ENCODE measurements at places on chromosomes 6 and 20.

- DNase-seq: no peak
Observed at GRCh38 chr20:51131811-51132210, 108.9 kb upstream of the KCNG1 start.

DNA sequence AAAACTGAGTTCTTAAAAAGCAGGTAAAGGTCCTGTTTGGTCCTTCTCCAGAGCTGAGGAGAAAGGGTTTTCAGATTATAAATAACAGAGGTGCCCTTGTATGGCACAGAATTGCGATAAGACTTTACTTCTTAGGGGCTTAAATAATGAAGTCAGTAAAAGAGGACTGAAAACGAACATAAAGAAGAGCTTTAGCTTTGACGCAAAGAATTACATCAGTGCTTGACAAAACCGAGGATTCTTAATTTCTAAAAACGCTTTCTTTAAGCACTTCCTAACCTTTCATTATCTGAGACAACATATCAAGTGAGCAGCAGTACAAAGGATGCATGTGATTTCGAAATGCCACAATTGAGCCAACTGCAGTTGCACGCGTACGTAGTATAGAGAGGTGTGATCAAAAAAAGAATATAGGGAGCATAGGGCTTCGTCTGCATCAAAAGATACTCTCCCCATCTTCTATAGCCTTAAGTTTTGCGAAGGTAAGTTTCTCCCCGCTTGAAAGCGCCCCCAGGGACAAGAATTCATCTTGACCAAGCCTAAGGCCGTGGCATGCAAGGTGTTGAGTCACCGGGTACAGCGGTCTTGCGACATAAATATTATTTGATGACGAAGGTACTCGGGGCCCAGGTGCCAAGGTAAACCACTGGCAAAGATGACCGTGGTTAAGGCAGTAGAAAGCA, 778 bp upstream of the LOC128125822 start:
- no peak for DNase-seq

GRCh38 chr20:50919567-50919966, 11.7 kb downstream of the ADNP start:
- DNase-seq: no peak

DNA sequence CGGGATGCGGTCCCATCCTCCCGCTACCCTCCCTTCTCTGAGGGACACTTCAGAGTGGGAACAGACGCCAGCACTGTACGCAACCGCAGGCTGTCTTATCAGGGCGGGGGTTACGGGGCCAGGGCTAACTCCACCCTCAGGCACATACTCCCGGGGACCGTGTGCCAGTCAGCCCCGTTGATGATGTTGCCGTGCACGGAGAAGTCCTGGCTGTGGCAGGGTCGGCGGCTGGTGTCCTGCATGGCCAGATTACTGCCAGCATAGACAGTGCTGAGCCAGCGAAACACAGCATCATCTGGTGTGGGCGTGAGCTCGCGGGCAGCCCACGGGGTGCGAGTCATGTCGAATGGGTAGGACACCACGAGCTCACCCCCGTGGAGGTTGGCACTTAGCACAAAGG, 5.0 kb downstream of the CPXM1 start:
- DNase-seq: no peak

- no peak for DNase-seq
Observed at GRCh38 chr6:21142741-21143140, 450.8 kb upstream of the SOX4 start.

- no peak for DNase-seq
Observed at GRCh38 chr6:43454696-43455530, 435 bp downstream of the DLK2 start.

- DNase-seq: no peak
Observed at GRCh38 chr6:151325075-151326050, 66.0 kb downstream of the ZBTB2 start.

DNA sequence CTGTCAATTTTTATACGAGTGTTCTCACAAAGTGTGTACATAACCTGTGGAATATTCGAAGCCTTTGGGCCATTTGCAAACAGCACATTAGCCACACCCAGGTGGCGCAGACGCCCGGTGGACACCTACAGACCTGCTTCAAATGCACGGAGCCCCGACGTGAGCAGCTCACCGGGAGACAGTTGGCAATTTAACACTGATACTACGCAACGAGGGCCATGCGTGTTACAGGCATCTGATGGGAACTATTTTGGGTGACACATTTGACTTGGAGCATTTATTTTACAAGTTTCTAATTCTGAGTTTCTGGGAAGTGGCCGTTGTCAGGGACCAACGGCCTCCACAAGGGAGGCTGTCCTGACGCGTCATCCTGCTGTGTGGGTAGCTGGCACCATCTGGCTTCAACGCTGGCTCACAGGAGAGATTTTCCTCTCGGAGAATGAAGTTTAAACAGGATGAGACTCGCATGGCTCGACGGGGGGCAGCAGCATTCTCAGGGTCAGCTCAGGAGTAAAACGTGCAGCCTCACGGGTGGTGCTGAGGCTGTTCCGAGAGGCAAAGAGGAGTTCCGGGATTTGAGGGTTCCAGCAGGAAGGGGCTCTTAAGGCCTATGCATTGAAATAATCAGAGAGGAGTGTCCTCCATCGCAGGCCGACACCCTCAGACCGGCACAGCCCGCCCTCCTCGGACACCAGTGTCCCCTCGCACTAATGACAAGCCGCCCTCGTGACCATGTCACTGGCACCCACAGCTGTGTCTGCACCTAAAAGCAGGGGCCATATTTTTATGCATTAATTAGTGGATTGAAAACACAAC, 207.4 kb downstream of the DLL1 start:
- DNase-seq: no peak

DNA sequence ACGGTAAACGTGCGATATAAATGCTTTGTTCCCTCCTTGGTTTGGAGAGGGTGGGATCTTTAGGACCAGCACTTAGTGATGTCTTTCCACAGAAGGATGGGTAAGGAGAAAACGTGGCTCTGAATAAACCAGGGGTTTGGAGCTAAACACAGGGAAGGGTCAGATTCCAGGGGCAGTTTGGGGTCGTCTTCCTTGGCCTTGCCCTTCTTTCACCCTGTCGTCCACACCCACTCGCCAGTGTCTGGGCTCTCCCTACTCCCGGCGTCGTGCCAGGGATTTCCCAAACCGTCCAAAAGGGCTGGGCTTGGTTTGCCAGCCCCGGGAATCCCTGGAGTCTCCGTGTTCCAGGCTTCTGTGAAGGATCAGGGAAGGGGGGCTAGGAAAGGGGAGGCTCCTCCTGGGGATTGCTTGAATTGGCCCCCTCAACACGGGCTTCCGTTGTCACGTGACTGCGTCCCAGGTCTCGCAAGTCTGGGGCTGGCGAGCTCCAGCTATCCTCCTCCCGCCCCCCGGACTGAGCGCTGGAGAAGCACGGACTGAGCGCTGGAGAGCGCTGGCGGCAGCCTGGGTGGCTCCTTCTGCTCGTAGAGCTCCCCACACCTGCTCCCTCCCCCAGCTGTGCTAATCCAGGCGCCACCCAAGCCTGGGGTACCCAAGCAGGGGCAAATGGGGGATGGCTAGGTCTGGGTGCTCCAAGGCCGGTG, 9.4 kb upstream of the ARMC12 start:
- DNase-seq: no peak

DNA sequence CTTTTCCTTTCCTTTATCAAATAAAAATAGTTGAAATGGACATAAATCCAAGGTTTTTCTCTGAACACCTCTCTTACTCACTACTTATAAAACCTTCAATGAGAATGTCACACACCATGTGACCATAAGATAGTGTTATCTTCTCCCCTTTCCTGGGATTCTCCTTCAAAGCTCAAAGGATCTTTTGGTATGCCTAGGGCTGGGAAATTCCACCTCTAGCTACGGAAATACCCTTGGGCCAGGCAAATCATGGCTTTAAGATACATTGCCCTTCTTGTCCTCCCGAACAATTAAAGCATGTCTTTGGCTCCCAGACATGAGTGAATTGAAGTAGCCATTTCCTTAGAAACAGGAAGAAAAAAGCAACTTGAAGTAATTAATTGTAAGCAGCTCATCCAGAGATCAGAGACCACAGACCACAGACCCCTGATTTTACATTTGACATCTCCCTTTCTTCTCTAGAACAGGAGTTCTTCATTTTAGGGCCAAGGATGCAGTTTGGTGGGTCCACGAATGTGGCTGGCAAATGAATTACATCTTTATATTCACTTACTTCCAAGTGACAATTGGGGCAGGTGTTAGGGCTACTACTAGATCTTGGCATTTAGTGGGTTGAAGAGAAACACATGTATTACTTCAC, 4.1 kb downstream of the PLCB4 start:
- no peak for DNase-seq

- no peak for DNase-seq
Observed at GRCh38 chr6:31356216-31356945, 598 bp downstream of the HLA-B start.

GRCh38 chr6:159727717-159728445, 575 bp downstream of the WTAP start:
- DNase-seq: no peak

GRCh38 chr20:49381558-49382493, 100.6 kb downstream of the KCNB1 start:
- no peak for DNase-seq

- no peak for DNase-seq
Observed at GRCh38 chr20:41047975-41048305, 19.3 kb downstream of the TOP1 start.

- no peak for DNase-seq
Observed at GRCh38 chr6:20705741-20706140, 171.5 kb downstream of the CDKAL1 start.

GRCh38 chr6:106154326-106154725, 68.2 kb downstream of the PRDM1 start:
- no peak for DNase-seq

DNA sequence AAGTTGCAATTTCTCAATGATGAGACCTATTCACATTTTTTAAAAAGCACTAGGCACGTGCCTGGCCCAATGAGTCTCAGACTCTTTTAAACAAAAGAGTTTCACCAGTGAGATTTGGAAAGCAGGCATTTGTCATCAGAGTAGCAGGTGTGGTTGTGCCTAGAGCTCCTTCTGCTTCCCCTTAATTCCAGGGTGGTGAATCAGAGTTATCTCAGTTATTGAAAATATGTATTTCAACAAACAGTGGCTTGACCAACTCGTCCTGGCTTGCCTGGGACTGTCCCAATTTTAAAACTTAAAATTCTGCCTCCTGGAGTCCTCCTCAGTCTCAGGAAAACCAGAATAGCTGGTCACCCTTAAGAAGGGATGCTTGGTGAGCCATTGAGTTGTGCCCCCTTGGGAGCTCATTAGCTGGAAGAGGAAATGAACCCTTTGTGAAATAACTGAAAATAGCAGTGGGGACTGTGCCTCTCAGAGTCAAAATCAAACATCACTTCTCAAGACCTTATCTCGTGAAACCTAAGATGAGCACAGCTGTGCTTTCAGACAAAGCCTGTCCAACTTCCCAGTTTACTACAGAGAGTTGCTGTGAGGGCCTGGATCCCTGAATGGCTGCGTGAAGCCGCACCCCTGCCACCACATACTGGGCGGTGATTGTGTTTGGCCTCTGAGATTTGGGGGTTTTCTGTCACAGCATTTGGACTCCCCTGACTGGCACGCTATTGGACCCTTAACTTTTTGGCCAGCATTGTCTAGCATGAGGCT, 116.3 kb downstream of the ANKRD60 start:
- no peak for DNase-seq

DNA sequence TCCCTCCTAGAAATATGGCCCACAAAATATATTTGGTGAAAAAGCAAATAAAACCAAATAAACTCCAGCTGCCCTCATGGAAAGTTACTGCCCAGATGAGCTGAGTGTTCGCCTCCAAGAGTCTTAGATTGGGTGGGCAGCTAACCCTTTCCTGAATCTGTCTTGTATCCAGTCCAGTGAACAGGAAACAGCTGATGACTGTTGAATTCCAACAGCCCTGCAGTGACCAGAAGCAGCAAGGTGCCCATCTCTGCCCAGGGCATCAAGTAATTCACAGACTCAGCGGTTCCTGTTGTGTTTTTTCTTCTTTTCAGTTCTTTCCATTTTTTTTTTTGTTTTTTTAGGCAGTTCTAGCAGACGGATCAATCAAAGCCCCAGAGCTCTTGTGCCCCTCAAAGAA, 199.2 kb downstream of the UBE3D start:
- no peak for DNase-seq

GRCh38 chr6:23688650-23689049, 437.4 kb upstream of the NRSN1 start:
- no peak for DNase-seq

DNA sequence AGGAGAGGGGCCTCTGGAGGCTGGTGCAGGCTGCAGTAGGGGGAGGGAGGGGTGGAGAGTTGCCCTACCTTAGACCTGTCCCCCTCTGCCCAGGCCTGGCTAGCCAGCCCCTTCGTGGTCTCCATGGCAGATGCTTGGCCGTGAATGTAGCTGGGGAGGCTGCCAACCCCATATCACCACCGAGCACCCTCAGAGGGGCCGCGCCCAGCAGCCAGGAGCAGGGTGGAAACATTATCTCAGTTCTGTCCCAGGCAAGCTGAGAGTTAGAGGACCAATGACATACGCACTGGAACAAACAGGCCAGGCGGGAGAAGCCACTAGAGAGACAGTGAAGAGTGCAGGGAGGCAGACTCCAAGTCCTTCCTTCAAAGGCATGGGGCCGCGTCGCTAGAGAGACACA, 66.5 kb downstream of the LRFN2 start:
- no peak for DNase-seq

All from SIG-M5 (cell line).